ENCODE measurements at places on chromosomes 12 and 14.
A peak's percentile ranks its signal among the peaks of the same experiment; 100 is the strongest.

- no peak for DNase-seq
Measured at GRCh38 chr12:71872401-71872800, 32.8 kb downstream of the TBC1D15 start.

DNA sequence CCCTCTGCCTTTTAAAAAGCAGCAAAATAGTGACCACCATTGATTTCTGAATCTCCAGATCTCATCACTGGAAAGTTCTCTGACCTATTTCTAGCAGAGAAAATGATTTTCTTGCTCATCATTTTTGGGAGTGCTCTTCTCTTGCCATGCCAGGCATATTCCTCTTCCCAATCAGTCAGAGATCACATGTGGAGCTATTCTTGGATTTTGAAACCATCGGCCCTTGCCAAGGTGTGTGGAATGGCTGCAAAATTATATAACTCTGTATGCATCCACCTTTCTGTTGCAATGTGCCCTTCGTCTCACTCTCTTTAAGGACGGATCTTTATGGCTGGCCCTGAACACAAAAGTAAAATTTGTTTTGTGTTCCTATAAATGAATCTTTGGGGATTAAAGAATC lies 25.5 kb upstream of the LDHB start:
- DNase-seq, result no peak

DNA sequence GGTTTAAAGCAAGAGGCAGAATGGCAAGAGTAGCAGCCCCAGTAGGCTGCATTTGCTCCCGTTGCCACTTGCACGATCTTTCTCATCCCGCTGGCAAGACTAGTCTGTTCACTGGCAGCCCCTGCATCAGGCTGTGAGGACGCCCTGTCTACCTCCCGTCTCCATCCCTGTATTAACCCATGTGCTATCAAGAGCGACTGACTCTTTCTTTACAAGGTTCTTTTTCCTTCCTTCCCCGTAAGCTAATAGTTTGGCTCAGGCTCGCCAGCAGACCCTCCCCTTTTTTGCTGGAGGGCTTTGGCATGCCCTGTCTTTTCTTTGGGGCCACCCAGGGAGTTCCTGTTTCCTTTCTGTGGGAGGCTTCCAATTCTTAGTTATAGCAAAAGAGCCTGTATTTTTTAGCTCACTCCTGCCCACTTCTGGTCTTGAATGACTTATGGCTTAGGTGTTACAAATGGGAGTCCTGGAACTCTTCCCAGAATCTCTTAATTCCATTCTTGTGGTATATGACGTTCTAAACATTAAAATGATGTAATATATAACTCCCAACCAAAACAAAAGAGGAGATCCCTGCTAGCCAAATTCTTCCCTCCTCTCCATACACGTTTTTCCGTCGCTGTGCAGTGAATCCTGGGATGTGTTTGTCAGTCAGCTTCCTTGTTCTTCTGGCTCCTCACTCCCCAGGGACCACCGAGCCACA lies 149.0 kb downstream of the PRKCH start:
- DNase-seq, result peak; percentile 97

DNA sequence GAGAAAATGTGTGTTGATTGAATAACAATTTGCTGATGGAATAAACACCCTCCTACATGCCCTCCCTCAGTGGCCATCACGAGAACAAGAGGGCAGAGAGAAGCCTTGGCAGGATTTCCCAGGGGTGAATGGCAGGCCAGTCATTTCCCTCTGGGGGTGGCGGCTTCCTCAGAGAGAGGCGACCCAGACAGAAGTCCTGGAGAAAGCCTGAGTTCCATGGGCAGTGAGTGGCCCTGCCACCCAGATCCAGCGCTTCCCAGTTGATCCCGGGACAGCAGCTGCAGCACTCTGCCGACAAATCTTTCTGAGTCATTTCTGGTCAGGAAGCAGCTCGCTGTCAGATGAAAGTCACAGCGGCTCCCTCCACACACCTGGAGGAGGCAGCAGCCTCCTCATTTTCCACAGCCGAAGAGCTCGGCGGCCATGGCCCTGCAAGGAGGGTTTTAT lies 123.0 kb downstream of the SCARB1 start:
- DNase-seq, result no peak

GRCh38 chr14:94144765-94145164 lies 15.4 kb upstream of the IFI27L2 start:
- no peak for DNase-seq

GRCh38 chr12:90304231-90304630 lies 595.6 kb upstream of the ATP2B1 start:
- no peak for DNase-seq

- no peak for DNase-seq
Measured at GRCh38 chr12:108591267-108591980, 6.5 kb downstream of the TMEM119 start.

DNA sequence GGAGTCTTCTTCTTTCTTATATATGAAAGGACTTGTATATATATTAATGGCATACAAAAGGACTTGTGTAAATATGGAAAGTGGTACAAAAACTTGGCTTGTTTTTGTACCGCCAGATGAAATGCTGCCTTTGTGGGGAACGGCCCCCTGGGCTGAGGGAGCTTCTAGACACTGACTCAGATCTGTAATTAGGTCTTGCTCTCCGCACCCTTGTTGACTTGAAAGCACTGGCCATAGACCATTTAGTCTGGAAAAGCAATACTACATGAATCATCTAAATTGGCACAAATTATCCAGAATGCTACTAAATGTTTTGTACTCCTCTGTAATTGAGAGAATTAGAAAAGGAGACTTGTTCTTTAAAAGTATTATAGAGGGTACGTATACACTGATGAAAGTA lies 399.9 kb upstream of the RGS6 start:
- peak; percentile 91 for DNase-seq

GRCh38 chr12:449203-449602 lies 10.5 kb upstream of the B4GALNT3 start:
- DNase-seq, result no peak

- no peak for DNase-seq
Measured at GRCh38 chr12:80262346-80262745, 163.0 kb downstream of the OTOGL start.

DNA sequence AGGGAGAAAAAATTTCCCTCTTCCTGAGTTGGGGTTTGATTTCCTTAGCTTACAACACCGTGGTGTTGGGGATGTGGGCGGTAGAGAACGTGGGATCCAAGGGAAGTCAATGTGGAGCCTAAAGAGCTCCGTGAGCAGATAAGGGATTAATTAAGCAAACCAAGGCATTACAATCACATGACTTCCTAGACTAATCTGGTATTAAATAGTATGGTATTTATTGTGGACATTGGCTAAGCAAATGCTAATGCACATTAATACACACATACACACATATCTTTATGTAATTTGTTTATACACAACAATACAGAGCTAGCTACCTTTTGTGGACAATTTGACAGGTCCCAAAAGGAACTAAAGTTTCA lies 791 bp upstream of the RNF41 start:
- DNase-seq, result peak; percentile 10

DNA sequence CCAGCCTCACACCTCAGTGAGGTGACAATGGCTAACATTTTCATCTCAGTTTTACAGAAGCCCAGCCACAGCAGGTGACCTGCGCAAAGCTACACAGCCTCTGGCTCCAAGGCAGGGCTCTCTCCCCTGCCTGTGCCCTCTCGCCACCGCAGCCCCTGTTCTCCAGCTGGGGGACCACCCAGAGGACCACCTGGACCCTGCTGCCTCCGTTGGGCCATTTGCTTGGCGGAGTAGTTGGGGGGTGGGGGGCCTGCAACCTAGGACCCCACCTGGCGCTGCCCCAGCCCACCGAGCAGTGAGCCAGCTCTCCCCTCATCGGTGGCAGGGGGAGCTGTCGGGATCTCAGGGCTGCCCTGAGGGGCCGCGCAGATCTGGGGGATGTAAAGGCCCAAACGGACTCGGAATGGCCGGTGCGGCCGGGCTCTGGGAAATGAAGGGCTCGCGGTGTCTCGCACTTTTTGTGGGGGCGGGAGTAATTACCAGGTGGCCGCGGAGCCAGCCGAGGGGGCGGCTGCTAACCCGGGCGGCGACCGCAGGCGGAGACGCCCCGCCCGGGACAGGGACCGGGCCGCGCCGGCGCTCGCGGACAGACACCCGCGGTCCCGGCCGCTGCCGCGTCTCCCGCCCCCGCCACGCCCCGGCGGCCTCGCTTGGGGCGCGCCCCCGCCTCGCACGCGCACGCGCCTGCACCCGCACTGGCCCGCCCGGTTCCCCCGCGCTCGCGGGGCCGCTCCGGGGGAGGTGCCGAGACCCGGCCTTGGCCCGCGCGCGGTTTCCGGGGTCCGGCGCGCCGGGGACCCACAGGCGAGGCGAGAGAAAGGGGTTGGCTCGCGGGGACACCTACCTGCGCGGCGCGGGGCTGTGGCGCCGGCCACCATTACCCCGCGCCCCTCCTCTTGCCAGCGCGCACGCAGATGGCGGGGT lies 8.6 kb upstream of the GPR68 start:
- DNase-seq, result no peak

GRCh38 chr12:41058266-41058665 lies 129.9 kb upstream of the PDZRN4 start:
- peak; percentile 9 for DNase-seq

- DNase-seq, result no peak
Measured at GRCh38 chr12:91065396-91065795, 7.6 kb upstream of the KERA start.

- DNase-seq, result no peak
Measured at GRCh38 chr12:126974779-126975178, 1292.2 kb upstream of the TMEM132C start.

DNA sequence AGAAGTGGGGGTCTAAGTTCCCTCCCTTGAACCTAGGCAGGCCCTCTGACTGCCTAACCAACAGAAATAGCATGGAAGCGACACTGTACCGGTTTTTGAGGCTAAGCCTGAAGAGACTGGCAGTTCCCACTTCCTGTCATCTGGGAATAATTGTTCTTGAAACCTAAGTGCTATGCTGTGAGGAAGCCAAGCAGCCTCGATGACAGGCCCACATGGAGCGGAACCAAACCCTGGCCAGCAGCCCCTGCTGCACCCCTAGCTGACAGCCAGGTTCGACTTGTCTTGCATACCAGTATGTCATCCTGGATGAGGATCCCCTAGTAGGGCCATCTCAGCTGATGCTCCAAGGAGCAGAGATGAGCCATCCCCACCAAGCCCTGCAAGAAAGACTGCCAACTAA lies 6.4 kb upstream of the GPR68 start:
- no peak for DNase-seq

DNA sequence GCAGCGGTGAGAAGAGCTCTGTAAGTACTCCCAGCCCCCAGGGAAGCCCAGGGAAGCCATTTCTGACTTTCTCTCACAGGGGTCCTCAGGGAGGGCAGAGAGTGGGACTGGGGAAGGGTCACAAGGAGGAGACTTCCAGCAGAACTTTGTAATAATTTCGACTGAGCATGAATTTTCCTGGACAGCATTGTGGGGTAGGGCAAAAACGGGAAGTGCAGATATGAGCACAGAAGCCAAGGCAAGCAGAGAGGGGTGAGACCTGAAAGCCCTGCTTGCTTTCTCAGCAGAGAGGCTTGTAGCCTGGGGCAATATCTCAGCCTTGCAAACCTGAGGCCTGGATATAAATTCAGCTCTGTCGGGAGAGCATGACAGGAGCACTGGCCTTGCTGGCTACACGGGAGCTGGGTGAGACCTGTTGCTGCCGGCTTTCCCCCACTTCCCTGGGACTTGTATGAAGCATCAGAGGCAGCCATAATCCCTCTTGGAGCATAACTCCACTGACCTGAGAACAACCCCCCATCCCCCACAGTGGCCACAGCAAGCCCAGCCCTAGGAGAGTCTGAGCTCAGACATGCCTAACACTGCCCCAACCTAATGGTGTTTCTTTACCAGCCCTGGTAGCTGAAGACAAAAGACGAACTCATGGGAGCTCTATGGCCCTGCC lies 9.8 kb upstream of the IQSEC3 start:
- DNase-seq, result no peak

- peak; percentile 59 for DNase-seq
Measured at GRCh38 chr14:32710731-32711680, 227.7 kb upstream of the NPAS3 start.

DNA sequence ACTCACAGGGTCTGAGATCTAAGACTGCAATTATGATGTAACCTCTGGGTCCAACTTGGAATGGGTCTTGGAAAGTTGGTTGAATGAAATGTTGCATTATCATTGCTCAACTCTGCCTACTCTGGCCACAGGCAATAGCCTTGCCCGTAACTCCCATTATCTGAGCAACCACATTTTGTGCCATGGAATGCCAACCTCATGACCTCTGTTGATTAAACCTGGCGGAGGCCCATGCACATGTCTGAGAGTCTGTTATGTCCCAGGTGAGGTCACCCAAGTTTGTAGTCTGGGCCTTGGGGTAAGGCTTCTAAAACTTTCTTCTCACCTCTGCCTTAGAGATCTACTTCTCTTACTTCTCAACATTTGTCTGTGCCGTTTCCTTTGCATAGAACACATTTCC lies 140.9 kb downstream of the TBX5 start:
- no peak for DNase-seq

GRCh38 chr14:54829486-54830224 lies 73.0 kb downstream of the GCH1 start:
- no peak for DNase-seq

- DNase-seq, result no peak
Measured at GRCh38 chr14:30427846-30428245, 131.1 kb upstream of the G2E3 start.

- no peak for DNase-seq
Measured at GRCh38 chr12:122036153-122036552, 14.5 kb downstream of the BCL7A start.

DNA sequence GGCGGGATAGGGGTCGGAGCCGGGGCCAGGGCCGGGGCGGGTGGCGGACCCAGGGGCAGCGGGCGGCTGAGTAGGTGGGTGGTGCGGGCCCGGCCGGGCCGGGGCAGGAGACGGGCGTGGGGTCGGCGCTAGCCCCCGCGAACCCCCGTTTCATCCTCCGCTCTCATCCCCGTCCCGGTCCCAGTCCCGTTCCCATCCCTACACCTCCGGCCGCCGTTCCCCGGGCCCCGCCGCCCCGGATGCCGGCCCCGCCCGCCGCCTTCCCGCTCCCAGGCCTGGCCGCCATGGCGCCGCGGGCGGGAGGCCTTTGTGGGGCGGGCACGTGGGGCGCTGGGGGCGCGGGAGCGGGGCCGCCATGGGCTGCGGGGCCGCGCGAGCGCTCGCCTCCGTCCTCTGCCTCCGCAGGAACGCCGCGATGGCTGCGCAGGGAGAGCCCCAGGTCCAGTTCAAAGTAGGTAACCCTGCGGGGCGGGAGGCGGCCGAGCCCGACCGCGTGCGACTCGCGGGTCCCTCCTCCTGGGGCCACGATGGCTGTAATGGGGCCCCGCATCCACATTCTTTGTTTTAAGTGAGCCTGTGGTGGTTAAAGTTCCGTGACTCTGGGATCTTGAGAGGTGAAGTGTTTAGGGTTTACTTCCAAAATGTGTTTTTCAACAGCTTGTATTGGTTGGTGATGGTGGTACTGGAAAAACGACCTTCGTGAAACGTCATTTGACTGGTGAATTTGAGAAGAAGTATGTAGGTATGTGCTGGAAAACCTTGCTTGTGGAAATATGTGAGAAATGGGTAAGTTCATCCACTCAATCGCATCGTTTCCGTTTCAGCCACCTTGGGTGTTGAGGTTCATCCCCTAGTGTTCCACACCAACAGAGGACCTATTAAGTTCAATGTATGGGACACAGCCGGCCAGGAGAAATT lies 572 bp downstream of the RAN start:
- DNase-seq, result peak; percentile 13
